ENCODE measurements at places on chromosomes 1 and 21. TPM values are rescaled to one million over a fixed set of nuclear protein-coding genes. Genes with fewer than 3 reads are reported as not detected.

- peak overlapping the region; percentile 92 for H3K27ac ChIP-seq
- H3K27me3 ChIP-seq: no peaks in the 10 kb centered on the region
- no peaks in the 10 kb centered on the region for H3K36me3 ChIP-seq
- peaks cover 42% of the 10 kb centered on the region for H3K4me1 ChIP-seq
- no peak for DNase-seq
Observed at GRCh38 chr1:112395256-112395820, 676 bp upstream of the CTTNBP2NL start.

DNA sequence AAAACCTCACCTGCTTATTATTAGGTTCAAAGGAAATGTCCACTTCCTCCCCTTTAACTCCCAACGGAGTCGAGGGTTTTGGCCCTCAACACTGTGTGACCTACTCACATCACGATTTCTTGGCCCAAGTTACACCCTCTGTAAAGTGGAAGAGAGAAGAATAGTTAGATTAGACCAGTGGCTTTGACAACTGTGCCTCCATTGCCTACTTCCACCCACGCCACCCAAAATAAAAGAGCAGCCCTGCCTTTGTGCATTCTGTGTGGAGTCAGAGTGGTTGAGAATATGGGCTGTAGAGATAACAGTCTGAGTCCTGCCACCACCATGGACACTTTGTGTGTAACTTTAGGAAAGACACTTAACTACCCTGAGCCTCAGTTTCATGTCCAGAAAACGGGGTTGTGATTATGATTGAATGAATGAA lies 4.1 kb upstream of the HDGF start:
- no peak overlapping the region for H3K4me3 ChIP-seq
- no peak overlapping the region for H3K27ac ChIP-seq
- DNase-seq: no peak
- H3K27me3 ChIP-seq: no peaks in the 10 kb centered on the region
- peaks cover 4% of the 10 kb centered on the region for H3K36me3 ChIP-seq
- peaks cover 10% of the 10 kb centered on the region for H3K4me1 ChIP-seq

DNA sequence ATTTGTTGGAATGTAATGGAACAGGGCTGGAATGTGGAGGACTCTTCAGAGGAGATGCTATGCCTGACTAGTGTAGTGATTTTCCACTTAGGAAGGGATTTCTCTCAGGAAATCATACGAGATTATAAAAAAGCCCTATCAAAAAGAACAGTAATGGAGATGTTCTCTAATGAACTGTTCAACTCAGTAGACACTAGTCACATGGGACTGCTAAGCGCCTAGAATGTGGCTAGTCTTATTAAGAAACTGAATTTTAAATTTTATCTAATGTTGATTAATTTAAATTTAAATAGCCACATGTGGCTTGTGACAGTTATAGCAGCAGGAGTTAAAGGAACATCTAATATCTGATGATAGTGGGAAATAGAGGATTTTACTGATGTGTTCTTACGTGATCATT lies 94.0 kb downstream of the SLC35F3 start:
- no peak overlapping the region for H3K27ac ChIP-seq
- no peaks in the 10 kb centered on the region for H3K4me1 ChIP-seq
- H3K4me3 ChIP-seq: no peak overlapping the region
- H3K27me3 ChIP-seq: no peaks in the 10 kb centered on the region
- no peak for DNase-seq

- no peaks in the 10 kb centered on the region for H3K4me1 ChIP-seq
- no peak overlapping the region for H3K27ac ChIP-seq
- H3K4me3 ChIP-seq: no peak overlapping the region
- H3K36me3 ChIP-seq: no peaks in the 10 kb centered on the region
- DNase-seq: no peak
- H3K27me3 ChIP-seq: no peaks in the 10 kb centered on the region
Observed at GRCh38 chr21:39430457-39430856, 15.1 kb downstream of the LCA5L start.

- H3K4me3 ChIP-seq: no peak overlapping the region
- H3K27ac ChIP-seq: no peak overlapping the region
- peaks cover 12% of the 10 kb centered on the region for H3K4me1 ChIP-seq
- no peaks in the 10 kb centered on the region for H3K27me3 ChIP-seq
- DNase-seq: no peak
Observed at GRCh38 chr1:240495601-240496000, 116.4 kb downstream of the GREM2 start.

GRCh38 chr1:9870572-9870971 lies 39.5 kb downstream of the CTNNBIP1 start:
- no peak overlapping the region for H3K27ac ChIP-seq
- H3K4me3 ChIP-seq: no peak overlapping the region
- no peak for DNase-seq
- peaks cover 5% of the 10 kb centered on the region for H3K4me1 ChIP-seq
- H3K36me3 ChIP-seq: no peaks in the 10 kb centered on the region
- H3K27me3 ChIP-seq: no peaks in the 10 kb centered on the region

GRCh38 chr1:163589735-163590134 lies 268.0 kb downstream of the NUF2 start:
- no peaks in the 10 kb centered on the region for H3K4me1 ChIP-seq
- no peak overlapping the region for H3K27ac ChIP-seq
- H3K36me3 ChIP-seq: no peaks in the 10 kb centered on the region

- H3K27ac ChIP-seq: no peak overlapping the region
- DNase-seq: peak; percentile 35
- H3K4me1 ChIP-seq: no peaks in the 10 kb centered on the region
- peaks cover 43% of the 10 kb centered on the region for H3K27me3 ChIP-seq
Observed at GRCh38 chr1:156833603-156834002, 17.0 kb upstream of the SH2D2A start.

DNA sequence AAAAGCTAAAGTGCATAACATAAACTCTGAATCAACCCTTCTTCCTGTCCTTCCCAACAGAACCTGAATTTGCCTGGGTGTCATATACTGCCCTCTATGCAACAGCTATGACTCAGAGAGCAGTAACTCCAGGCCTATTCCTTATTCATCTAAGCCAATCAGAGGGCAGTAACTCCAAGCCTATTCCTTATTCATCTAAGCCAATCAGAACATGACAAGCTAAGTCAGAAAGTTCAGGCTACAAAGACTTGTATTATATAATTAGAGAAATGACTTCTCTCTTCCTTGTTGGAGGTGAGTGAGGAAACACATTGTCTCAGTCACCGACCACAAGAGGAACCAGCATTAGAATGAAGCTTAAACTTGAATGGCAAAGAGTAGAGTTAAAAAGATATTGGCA lies 26.2 kb upstream of the TADA1 start:
- no peaks in the 10 kb centered on the region for H3K27me3 ChIP-seq
- no peak overlapping the region for H3K27ac ChIP-seq
- H3K36me3 ChIP-seq: no peaks in the 10 kb centered on the region
- no peak overlapping the region for H3K4me3 ChIP-seq

- no peaks in the 10 kb centered on the region for H3K27me3 ChIP-seq
- no peak for DNase-seq
- H3K4me1 ChIP-seq: peaks cover 24% of the 10 kb centered on the region
Observed at GRCh38 chr1:27652111-27652864, 17.3 kb upstream of the FGR start.

DNA sequence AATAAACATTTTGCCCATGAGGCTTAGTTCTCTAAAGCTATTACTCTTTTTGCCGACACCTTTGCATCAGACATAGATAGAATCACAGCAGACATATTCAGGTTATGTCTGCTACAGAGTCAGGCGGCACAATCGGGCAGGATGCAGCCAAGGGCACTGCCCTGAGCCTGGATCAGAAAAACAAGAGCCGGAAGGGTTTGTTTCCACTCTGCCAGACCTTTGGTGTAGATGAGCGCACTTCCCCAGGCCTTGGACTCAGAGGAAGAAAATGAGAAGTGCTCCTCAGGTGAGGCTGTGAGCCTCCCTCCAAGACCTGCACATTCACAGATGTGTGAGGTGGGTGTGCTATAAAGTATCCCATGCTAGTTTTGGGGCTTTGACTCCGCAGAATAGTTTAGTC lies 43.7 kb downstream of the GNG12 start:
- H3K4me3 ChIP-seq: no peak overlapping the region
- no peak for DNase-seq
- H3K27me3 ChIP-seq: no peaks in the 10 kb centered on the region
- no peaks in the 10 kb centered on the region for H3K36me3 ChIP-seq
- peaks cover 72% of the 10 kb centered on the region for H3K4me1 ChIP-seq

GRCh38 chr21:15023776-15024175 lies 41.0 kb downstream of the NRIP1 start:
- DNase-seq: no peak
- no peaks in the 10 kb centered on the region for H3K27me3 ChIP-seq
- H3K4me3 ChIP-seq: no peak overlapping the region

GRCh38 chr1:114263343-114263742 lies 109.7 kb upstream of the SYT6 start:
- no peaks in the 10 kb centered on the region for H3K36me3 ChIP-seq
- H3K4me3 ChIP-seq: no peak overlapping the region
- no peak overlapping the region for H3K27ac ChIP-seq

DNA sequence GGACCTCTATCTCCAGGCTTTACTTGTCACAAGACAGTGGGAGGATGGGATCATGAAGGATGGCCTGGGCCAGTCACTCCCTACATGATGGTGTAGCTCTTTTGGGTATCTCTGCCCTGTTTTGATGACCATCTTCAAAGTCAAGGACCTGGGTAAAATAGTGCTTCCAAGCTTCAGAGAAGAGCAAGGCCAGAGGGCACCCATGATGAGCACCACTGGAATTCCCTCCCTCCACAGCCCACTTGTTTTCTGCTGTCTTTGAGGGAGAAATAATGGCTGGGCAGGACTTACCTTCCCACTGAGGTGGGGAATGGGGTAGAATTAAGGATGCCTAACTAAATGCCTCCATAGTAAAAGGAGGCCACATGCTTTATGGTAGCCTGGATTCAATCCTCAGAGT lies 165.7 kb downstream of the DHRS3 start:
- no peak overlapping the region for H3K4me3 ChIP-seq
- no peak overlapping the region for H3K27ac ChIP-seq
- H3K36me3 ChIP-seq: no peaks in the 10 kb centered on the region
- no peaks in the 10 kb centered on the region for H3K27me3 ChIP-seq
- peaks cover 62% of the 10 kb centered on the region for H3K4me1 ChIP-seq
- DNase-seq: no peak

DNA sequence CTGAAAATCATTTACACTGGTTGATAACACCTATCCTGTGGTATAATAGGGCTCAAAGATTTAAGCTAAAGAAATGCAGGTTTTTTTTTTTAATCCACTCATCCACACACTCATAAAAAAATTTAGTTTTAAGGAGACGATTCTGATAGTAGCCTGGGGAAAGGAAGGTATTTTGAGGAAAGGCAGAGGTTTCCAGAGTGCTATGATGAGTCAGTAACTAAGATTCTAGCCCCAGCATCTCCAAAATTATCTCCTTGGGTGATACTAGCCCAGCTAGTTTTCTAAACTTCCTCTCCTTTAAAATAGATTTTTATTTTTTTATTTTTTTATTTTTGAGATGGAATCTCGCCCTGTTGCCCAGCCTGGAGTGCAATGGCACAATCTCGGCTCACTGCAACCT lies 20.7 kb downstream of the ASAP3 start:
- no peak for DNase-seq
- no peaks in the 10 kb centered on the region for H3K27me3 ChIP-seq
- H3K4me1 ChIP-seq: peaks cover 4% of the 10 kb centered on the region
- no peak overlapping the region for H3K4me3 ChIP-seq

DNA sequence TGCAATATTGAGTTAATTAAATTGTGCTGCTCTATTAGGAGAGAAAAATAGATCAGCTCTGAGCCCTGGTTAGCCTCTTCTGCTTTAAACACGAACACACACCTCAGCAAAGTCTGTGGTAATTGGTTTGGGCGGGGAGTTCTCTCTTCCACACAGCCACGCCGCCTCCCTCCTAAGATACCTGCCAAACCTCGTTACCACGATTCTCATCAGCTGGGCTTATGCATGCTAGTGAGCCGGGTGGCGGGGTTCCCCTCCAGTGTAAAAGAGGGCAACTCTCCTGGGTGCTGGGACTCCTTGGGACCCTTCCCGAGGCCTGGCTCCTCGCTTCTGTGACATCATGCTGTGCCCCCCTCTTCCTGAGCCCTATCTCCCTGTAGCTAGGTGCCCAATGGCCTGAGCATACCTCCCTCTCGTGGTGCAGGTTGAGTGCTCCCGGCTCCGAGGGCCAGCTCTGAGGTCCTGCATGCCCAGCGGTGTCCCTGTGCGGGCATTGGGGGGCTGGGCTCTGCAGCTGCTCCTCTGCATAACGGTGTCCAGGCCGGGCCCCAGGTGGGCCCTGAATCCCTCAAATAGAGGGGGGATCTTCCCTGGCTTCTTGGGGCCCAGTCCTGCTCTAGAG lies 182.9 kb downstream of the PRDM16 start:
- no peak overlapping the region for H3K27ac ChIP-seq
- no peak overlapping the region for H3K4me3 ChIP-seq
- DNase-seq: no peak
- H3K36me3 ChIP-seq: no peaks in the 10 kb centered on the region
- H3K4me1 ChIP-seq: no peaks in the 10 kb centered on the region
- no peaks in the 10 kb centered on the region for H3K27me3 ChIP-seq

DNA sequence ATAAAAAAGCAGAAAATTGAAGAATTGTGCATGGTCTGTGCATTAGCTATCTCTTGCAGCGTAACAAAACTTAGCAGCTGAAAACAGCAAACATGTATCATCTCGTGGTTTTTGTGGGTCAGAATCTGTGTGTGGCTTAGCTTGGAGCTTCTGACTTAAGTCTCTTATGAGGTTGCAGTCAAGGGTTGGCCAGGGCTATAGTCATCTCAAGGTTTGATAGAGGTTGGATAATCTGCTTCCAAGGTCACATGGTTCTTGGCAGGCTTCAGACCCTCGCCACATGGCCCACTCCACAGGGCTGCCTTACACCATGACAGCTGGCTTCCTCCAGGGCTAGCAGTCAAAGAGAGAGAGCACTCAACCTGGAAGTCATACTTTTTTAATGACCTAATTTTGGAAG lies 35.9 kb downstream of the CNST start:
- H3K4me3 ChIP-seq: no peak overlapping the region
- no peaks in the 10 kb centered on the region for H3K36me3 ChIP-seq
- H3K4me1 ChIP-seq: peaks cover 5% of the 10 kb centered on the region
- H3K27me3 ChIP-seq: no peaks in the 10 kb centered on the region

WNT4 gene
- not detected for total RNA-seq

TFAP2E gene
- total RNA-seq: 0.29 TPM

MTARC1 gene
- 2.9 TPM for total RNA-seq

ADGRL2 gene
- total RNA-seq: 55.4 TPM

SPRR2A gene
- total RNA-seq: not detected

BLZF1 gene
- total RNA-seq: 29.7 TPM

GSTM1 gene
- not detected for total RNA-seq

KCNH1 gene
- 41.3 TPM for total RNA-seq

MAP7D1 gene
- total RNA-seq: 132 TPM

TRIM17 gene
- total RNA-seq: under 0.01 TPM

WDR64 gene
- not detected for total RNA-seq

CCDC18 gene
- 6.2 TPM for total RNA-seq
